ENCODE measurements at places on chromosomes 7 and 10.

GRCh38 chr10:33253411-33253810 lies 81.1 kb downstream of the NRP1 start:
- peaks cover 39% of the 10 kb centered on the region for H3K36me3 ChIP-seq
- no peak overlapping the region for H3K4me3 ChIP-seq
- H3K4me1 ChIP-seq = peaks cover 28% of the 10 kb centered on the region
- no peaks in the 10 kb centered on the region for H3K27me3 ChIP-seq

- no peak overlapping the region for H3K27ac ChIP-seq
- DNase-seq = no peak
- H3K27me3 ChIP-seq = no peaks in the 10 kb centered on the region
- H3K4me1 ChIP-seq = no peaks in the 10 kb centered on the region
- no peaks in the 10 kb centered on the region for H3K36me3 ChIP-seq
Observed at GRCh38 chr7:115015619-115016018, 93.7 kb downstream of the MDFIC start.

GRCh38 chr7:150649080-150649385 lies 16.8 kb upstream of the GIMAP6 start:
- no peak overlapping the region for H3K4me3 ChIP-seq
- no peak for DNase-seq
- no peaks in the 10 kb centered on the region for H3K27me3 ChIP-seq
- no peaks in the 10 kb centered on the region for H3K4me1 ChIP-seq
- H3K27ac ChIP-seq = no peak overlapping the region
- no peaks in the 10 kb centered on the region for H3K36me3 ChIP-seq

- H3K4me3 ChIP-seq = no peak overlapping the region
- no peaks in the 10 kb centered on the region for H3K27me3 ChIP-seq
- H3K27ac ChIP-seq = no peak overlapping the region
- no peak for DNase-seq
- H3K4me1 ChIP-seq = peaks cover 9% of the 10 kb centered on the region
Observed at GRCh38 chr10:101529207-101529606, 58.9 kb downstream of the POLL start.

DNA sequence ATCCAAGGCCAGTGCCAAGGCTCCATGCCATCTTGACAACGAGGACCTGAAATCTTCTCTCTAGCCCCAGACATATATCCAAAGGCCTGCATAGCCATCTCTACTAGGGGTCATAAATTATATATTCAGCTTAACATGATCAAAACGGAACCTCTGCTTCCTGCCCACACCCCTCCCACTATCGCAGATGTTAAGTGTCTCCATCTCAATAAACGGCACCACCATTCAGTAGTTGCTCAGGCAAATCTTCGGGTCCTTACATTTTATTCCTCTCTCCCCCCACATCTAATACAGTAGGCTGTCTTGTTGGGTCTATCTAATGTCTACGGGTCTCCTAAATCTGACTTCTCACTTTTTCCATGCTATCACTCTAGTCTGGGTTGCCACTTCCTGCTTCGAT lies 201.1 kb upstream of the PLXNA4 start:
- no peaks in the 10 kb centered on the region for H3K36me3 ChIP-seq
- no peak overlapping the region for H3K27ac ChIP-seq
- no peaks in the 10 kb centered on the region for H3K4me1 ChIP-seq
- no peak overlapping the region for H3K4me3 ChIP-seq
- H3K27me3 ChIP-seq = no peaks in the 10 kb centered on the region

DNA sequence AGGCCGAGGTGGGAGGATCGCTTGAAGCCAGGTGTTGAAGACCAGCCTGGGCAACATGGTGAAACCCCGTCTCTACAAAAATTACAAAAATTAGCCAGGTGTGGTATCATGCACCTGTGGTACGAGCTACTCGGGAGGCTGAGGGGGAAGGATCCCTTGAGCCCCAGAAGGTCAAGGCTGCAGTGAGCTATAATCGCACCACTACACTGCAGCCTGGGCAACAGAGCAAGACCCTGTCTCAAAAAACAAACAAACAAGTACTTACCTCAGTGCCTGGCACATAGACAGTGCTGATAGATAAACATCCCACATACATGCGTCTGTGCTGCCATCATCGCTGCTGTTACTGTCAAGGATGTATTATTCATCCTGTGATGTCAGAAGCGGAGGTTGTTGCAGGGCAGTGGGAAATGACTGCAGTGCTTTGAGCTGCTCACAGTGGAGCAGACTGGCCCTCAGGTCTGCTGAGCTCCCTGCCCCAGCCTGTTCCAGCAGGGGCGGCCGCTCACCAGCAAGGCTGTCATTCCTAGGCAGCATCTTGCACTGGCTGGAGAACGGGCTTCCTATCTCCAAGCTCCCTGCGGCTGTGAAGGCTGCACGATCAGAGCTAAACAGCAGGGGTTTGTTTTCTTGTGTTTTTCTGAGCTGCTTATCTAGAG lies 18.6 kb downstream of the FOXK1 start:
- no peak for DNase-seq
- peak overlapping the region; percentile 33 for H3K27ac ChIP-seq
- H3K36me3 ChIP-seq = no peaks in the 10 kb centered on the region
- no peaks in the 10 kb centered on the region for H3K27me3 ChIP-seq
- no peak overlapping the region for H3K4me3 ChIP-seq
- H3K4me1 ChIP-seq = peaks cover 16% of the 10 kb centered on the region

- H3K27me3 ChIP-seq = no peaks in the 10 kb centered on the region
- no peaks in the 10 kb centered on the region for H3K4me1 ChIP-seq
- H3K36me3 ChIP-seq = no peaks in the 10 kb centered on the region
- DNase-seq = no peak
- no peak overlapping the region for H3K27ac ChIP-seq
Observed at GRCh38 chr10:131852823-131853609, 47.8 kb upstream of the PPP2R2D start.

All from progenitor cell of endocrine pancreas (in vitro differentiated cells).